ENCODE measurements at places on chromosomes 5 and 9.

DNA sequence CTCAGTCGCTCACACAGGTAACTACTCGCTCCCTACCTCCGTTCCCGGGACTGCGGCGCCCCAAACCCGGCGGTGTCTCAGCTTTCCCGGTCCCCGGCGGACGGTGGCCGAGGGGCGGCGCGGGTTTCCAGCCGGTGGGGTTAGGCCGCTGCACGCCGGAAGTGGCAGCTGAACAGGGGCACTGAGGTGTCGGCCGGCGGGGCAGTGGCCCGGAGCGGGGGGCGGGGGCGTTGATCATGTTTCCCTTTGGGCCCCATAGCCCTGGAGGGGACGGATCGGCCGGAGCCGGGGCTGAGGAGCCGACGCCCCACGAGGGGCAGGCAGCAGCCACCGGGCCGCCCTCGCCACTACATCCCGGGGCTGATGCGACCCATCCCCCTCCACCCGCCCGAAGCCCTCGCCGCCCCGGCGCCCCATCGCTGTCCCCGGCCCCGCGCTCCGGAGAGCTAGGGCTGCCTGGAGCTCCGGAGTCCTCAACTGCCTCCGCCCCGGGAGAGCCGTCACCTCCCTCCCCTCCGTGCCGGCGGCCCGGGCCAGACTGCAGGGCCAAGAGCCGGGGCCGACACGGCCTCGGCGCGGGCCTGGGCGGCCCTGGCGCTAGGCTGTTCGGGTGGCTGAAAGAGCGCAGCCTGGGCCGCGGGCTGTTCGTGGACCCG lies at the start of gene DCAF10:
TSS of gene DCAF10 (plus strand) at position 167 of the 656 bp plus-strand sequence. CDS start at position 237, 70 bp downstream.
- peak; percentile 88 for DNase-seq

DNA sequence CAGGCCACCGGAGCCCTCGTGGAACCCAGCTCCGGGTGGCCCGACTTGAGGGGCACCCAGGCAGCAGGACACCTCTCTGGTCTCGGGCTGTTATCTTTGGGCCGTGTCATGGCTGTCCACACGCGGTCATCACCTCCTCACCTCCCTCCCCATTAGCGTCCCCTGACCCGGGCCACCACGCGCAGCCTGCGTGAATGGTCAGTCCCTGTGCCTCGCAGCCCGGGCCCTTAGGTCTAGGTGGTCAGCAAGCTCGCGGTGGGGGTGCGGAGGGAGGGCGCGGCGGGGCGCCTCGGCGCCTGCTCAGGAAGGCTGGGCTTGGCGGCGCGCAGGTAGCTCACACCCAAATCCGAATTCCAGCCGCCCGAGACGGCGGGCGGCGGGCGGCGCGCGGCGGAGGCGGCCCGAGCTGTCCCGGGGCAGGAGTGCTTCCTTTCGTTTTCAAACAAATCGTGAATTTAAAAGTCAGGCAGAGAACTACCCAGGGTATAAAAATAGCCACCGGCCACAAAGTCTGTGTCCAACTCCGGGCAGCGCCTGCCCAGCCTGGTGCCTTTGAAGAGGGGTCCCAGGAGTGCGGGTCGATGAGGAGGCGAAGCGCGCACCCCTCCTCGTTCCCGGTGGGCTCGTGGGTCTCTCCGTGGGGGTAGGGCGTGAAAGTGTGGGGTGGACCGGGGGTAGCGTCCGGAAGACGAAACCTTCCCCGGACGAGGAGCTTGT lies 1.0 kb upstream of the RXRA start:
- no peak for DNase-seq

DNA sequence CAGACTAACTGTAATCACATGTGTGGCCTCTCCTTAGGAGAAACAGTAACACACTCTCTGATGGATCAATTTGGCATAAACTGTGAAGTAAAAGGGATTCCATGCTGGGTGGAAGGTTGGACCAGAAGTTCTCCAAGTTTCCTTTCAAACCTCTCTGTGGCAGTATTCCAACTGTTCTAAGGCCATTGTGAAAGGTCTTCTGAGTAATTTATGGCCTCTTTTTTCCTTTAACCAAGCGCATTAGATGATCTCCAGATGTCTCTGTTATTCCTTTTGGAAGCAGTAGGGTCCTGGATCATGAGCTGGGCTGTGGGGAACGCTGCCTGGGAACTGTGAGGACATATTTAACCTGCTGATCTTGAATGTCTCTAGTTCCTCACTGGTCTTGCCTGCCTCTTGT lies 80.6 kb upstream of the IL6ST start:
- DNase-seq = no peak

DNA sequence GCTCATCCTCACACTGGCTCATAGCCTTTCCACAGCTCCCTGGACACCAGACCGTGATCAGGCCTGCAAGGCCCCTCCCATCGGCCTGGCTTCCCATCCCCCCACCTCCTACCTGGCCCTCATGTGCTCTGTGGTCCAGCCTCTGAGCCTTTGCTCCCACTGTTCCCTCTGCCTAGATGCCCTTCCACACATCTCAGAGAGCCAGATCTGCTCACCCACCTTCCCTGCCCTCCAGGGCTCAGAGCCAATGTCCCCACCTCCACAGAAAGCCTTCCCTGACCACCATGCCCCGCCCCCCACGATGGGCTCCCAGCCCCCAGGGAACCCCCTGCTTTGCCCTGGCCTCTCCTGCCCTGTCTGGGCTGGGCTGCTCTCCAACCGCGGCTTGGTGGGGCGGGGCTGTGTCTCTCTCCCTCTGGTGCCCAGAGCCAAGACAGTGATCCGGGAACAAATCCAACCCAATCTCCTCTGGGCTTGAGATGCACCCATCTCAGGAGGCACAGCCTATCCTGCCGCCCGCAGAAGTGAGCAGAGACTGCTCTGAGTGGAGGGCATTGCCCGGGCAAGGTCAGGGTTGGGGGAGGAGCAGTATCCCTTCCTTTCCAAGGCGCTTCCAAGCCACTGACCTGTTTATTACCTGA lies 1.6 kb downstream of the NINJ1 start:
- no peak for DNase-seq

DNA sequence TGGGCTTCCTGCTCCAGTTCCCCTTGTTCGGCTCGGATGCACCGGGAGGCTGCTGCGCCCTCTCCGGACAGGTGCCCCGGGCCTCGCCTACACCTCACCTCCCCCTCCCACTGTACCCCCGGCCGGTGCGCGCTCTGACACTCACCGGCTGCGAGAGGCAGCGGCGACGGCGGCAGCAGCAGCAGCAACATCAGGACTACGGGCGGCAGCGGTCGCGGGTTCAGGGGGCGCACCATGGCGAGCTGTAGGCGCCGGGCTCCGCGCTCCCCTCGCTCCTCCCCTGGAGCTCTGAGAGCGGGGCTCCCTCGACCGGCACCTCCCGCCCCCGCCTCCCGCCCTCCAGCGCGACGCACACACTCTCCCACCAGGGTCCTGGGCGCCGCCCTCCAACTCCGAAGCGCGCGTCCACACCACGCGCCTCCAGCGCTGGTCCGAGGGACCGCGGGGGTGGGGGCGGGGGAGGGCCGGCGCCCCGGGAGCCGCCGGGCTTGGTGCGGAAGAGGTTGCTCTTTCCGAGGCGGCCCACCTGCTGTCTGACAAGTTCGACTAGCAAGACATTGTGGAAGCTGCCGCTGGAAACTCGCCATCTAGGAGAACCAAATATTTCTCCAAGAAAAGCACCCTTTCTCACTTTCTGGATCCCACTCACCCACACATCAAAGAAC lies at the start of gene GFRA3:
TSS of gene GFRA3 (minus strand) at position 433 of the 665 bp plus-strand sequence. CDS start at position 236, 197 bp downstream.
- no peak for DNase-seq

- no peak for DNase-seq
Measured at GRCh38 chr5:13866792-13867191, 77.7 kb downstream of the DNAH5 start.

DNA sequence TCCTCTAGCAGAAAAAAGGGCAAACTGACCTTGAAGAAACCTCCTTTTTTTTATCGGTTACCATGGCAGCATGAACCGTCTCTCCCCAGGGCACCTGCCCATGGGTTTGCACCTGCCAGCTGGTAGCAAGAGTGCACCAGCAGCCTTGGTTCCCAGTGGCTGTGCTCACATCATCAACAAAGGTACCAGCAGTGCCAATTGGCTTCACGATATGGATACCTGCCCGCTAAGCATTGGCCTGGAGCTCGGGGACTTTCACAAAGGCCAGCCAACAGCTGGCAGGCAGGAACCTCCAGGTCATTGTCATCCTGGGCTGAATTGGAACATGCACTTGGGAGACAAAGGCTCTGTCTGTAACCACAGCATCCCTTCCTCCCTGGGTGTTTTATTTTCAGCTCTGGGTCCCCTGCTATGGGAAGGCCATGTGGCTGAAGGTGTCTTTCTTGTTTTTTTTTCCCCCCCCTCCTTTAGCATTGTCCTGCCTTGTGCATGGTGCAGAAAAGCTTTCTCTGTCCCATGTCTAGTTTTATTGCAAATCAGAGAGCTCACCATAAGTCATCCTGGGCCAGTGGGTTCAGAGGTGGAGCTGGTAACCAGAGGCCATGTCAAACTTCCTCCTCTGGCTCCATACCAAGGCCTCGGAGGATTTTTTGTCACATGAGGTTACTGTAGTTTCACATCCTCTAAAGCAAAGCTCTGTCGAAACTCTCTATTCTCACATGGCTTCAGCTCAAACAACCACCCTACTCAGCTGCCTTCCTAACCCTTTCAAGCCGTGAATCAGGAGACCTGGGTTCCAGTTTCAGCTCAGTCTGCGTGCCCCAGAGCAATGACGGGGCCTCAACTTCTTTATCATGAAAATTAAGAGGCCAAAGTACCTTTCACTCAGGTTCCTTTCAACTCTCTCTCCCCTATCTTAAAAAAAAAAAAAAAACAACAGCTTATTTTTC lies 145.5 kb upstream of the MAP3K1 start:
- DNase-seq = no peak

- no peak for DNase-seq
Measured at GRCh38 chr5:177336603-177337494, 14.6 kb downstream of the LMAN2 start.

GRCh38 chr5:156552855-156553358 lies 225.9 kb downstream of the SGCD start:
- DNase-seq = no peak

GRCh38 chr5:66757219-66757833 lies 161.1 kb downstream of the MAST4 start:
- DNase-seq = no peak

GRCh38 chr9:131844745-131845118 lies 104.9 kb upstream of the RAPGEF1 start:
- no peak for DNase-seq

DNA sequence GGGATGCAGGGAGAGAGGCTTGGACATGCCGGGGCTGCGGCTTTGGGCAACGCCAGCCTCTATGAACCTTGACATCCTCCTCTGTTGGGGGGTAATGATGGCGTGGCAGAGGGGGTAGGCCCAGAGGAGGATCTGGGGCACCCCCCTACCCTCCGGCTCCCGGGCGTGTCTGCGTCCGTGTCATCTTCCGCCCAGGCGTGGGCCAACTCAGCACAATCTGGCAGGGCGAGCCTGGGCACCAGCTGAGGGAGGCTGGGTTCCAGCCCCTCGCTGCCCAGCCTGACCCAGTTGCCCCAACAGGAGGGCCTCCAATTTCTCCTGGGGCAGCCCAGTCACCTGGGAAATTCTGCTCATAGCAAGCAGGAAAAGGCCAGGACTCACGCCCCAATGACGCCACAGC lies 62.9 kb upstream of the IL17B start:
- no peak for DNase-seq

DNA sequence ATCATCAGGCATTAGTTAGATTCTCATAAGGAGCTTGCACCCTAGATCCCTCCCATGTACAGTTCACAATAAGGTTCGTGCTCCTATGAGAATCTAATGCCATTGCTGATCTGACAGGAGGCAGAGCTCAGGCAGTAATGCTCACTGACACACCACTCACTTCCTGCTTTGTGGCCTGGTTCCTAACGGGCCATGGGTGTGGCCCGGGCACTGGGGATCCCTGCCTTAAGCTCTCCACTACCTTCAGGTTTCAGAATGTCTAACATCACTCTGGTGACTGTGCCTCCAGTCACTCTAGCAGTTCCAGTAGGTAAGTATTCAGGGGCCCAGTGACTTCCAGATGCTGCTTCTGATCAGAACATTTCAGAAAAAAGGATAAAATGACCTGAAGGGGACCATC lies 152.4 kb downstream of the LRRC70 start:
- no peak for DNase-seq

GRCh38 chr9:86202338-86202882 lies 57.0 kb downstream of the C9orf153 start:
- DNase-seq = no peak

GRCh38 chr5:137836298-137836697 lies 31.4 kb upstream of the MYOT start:
- DNase-seq = no peak

Data from stimulated activated CD8-positive, alpha-beta memory T cell treated with anti-CD3 and anti-CD28 coated beads, Interleukin-15, amount 100 ng/mL, for 24 hours (primary cell).